Kidney glomerular epithelial cell (primary cell): ENCODE measurements at places on chromosomes 7 and 10.

- DNase-seq, result no peak
Observed at GRCh38 chr7:37193775-37194135, 254.9 kb downstream of the ELMO1 start.

- no peak for DNase-seq
Observed at GRCh38 chr7:69622014-69622835, 23.9 kb downstream of the AUTS2 start.

GRCh38 chr7:96685755-96686154 is 23.9 kb downstream of the SEM1 start:
- no peak for DNase-seq

DNA sequence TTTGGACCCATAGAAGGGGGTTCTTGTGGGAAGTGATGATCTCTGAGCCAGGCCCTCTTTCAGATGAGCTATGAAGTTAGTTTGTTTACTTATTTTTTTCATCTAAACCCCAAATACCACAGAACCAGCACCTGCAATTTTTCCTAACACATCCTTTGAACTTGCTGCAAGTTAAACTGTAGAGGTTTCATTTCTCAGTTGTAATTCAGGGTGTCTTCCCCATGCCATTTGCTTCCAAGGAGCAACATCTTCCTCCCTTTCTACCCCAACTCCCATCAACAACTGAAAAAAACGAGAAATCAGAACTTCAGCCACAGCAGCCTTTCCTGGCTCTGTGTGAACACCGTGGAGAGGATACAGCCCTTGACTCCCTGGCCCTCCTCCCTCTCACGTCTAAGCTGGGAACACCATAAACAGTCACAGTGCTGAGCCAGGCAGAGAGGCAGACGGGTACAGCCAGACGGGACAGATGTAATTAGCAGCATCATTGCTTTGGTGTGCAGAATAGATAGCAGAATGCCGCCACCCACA is 63.6 kb downstream of the RGS10 start:
- no peak for DNase-seq

DNA sequence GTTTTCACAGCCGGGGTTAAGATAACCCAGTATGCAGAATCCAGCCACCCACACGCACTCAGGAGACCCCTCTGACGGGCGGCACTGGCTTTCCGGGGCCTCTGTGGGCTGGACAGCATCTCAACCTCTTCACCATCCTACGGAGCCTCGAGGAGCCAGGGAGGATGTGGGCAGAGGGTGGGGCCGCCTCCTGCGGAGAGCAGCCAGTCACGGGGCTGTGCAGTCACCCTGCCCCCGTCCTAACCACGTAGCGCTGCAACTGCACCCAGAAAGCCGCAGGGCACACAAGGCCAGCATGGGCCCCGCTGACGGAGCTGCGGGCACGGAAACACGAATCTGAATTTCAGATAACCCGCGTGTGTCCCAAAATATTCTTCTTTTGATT is 270.3 kb downstream of the ELFN1 start:
- no peak for DNase-seq
